Smooth muscle cell of the brain vasculature (primary cell): ENCODE measurements at places on chromosomes 1 and 21.

DNA sequence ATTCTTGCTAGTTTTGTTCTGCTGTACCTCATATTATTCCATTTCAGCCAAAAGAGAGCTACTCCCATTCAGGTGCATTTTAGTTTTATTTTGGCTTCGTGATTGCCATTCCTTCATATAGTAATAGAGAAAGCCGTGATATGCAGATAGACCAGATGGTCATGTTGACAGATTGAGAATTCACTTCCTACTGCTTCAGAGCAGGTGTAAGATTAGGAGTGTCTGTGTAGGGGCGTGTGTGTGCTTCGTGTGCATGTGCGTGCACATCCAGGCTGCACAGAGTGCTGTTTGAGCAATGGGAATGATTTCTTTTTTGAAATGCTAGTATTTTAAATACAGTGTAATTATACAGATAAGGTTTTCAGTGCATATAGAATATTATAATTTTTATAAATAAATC lies 10.3 kb downstream of the NFIA start:
- DNase-seq: no peak

DNA sequence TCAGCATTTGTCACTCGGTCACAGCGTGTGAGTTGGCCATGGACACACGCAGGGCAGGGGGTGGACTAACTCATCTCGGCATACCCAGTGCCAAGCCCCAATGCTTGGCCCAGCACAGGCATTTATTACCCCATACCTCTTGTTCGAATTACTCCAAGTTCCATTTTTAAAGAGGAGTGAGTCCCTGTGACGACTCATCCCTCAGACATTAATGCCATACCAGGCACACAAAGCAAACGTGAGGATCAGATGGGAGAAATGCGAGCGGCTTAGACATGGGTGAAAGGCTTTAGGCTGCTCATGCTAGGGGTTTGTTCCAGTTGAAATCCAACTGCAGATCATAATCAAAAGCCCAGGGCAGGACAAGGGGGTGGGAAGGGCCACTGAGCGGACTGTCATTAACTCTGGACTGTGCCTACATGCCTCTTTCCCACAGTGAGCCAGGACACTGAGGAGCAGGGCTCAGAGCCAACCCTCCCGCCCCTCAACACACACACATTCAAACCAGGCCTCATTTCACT lies 118.5 kb upstream of the NGF start:
- DNase-seq: no peak

GRCh38 chr1:169894424-169895145 lies 889 bp upstream of the SCYL3 start:
- no peak for DNase-seq

DNA sequence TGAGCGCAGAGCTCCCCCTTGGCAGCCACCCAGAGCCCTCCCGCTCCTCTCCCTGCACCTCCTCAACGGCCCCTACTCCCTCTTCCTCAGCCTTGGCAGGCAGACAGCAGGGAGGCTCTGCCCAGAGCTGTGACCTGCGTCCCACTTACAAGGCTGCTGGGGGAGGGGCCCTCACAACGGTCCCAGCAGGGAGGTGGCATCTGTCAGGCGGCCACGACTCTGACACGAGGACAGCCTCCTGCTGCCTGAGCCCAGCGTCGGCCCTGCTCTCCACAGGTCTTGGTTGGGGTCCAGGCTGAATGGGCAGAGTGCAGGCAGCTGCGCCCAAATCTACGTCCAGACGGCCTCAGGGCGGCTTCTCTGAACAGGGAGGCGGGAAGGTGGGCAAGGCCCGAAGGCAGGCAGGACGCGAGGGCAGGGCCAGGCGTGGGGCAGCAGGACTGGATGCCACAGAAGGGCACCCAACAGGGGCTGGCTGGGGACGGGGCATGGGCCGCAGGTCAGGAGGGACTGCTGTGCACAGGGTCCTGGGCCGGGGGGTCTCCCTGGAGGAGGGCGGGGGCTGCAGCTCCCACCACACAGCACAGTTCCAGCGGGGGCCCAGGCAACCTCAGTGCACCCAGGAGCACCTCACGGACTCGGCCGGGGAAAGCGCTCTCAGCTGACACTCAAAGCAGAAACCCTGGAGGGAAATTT lies 7.5 kb downstream of the SLC19A1 start:
- no peak for DNase-seq

- no peak for DNase-seq
Measured at GRCh38 chr1:219514728-219515127, 98.2 kb downstream of the ZC3H11B start.

DNA sequence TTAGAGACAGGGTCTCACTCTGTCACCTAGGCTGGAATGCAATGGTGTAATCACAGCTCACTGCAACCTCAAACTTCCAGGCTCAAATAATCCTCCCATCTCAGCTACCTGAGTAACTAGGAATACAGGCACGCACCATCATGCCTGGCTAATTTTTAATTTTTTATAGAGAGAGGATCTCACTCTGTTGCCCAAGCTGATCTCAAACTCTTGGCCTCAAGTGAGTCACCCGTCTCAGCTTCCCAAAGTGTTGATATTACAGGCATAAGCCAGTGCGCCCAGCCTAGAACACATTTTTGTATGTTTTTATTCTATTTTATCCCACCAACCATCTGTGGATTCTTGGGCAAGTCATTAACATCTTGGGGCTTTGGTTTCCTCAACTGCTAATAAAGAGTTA lies 100.5 kb downstream of the AK5 start:
- no peak for DNase-seq

DNA sequence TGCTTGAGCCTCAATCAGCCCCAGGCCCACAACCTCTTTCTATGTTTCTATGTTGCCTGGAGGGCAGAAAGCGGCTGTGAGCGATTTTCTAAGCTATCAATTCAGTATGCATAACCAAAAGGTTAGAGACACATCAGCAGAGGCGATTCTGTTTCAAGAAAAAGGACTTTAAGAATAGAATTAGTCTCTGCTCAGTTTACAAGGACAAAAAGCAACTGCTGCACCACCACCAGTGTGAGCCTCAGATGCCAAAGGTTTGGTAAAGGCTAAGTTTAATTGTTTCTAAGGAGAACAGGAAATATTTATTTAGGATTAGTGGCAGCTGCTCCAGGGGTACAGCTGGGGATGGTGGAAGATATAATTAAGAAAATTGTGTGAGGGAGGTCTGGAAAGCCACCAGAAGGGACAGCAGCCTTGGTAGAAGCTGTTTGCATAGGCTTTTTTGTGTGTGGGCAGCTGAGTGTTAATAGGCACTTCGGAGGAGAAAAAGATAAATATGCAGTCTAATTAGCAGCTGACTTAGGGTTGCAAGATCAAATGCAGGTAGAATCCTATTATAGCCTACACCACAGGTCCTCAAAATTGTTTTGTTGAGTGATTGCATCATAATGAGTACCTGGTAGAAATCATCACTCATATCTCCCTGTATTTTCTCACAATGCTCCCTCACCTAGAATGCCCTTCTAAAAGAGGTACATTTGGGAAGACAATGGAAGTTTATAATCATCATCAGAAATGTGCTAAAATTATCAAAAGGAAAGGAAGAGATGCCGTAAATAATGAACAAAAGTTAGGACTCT lies 35.8 kb downstream of the ZC3H11B start:
- no peak for DNase-seq

DNA sequence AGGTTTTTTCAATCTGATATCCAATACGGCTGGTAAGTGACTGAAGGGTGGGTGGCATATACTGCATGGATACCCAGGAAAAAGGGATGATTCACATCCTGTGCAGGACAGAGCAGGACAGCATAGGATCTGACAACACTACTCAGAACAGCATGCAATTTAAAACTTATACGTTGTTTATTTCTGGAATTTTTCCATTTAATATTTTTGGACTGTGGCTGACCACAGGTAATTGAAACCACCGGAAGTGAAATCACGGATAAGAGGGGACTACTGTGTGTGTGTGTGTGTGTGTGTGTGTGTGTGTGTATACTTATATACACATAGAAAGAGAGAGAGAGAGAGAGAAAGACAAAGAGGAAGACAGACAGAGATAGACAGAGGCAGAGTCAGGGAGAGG lies 23.0 kb downstream of the ERICH3 start:
- no peak for DNase-seq

DNA sequence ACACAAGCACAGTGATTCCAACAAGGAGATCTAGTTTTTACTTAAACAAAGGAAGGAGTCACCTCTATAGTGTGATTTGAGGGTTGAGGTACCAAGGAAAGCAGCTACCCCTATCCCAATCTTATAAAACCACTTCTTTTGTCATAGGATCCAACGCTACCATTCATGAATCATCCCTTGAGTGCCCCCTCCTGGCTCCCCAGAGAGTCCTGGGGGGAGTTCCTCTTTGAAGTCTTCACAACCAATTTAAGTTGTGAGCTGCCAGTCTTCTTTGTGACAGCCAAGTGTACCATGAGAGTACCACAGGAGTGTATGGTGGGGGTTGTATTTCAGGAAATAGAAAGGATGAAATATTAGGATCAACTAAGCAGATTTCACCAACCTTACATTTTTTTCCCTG lies 39.1 kb upstream of the NHLH2 start:
- no peak for DNase-seq

DNA sequence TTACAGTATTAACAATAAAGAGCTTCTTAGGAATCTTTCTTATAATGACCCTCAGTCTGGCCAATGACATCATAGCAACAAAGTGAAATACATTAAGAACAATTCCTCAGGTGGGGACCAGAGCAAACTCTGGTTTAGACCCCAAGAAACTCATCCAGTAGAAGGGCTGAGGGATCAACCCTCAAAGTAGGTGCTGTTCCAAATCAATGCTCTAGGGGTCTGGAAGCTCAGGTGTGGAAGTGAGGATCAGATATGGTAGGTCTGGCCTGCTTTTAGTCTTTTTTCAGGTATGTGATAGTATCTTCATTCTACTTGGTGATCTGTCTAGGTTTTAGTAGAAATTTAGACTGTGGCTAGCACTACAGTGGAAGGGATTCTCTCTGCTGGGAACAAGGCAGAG lies 291.7 kb downstream of the PDE4B start:
- DNase-seq: no peak

DNA sequence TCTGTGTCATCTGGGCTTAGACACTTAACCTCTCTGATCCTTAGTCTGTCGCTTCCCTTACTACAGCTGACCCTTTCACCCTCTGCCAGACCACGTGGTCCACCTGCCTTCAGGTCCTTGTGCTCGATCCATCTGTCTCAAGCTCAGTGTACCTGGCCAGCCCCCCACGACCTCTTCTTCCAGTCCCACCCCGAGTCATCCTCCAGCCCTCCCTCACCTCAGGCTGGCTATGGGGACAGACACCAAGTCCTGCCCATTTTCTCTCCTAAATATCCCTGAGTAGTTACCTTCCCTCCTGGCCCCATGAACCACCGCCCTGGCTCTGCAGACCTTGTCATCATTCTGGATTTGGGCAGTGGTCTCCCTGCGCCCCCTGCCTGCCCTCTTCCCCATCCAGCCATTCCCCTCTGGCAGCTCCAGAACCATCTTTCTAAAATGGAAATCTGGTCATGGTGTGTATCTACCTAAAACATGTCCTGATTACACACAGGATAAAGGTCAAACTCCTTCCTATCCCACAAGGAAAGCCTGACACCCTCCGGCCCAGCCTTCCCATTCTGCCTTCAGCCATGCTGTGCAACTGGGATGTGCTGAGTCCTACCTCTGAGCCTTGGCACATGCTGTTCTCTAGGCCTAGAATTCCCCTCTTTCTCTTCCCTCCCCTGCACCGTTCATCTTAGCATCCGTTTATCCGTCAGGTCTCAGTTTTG lies 107.6 kb downstream of the EPHB2 start:
- no peak for DNase-seq

DNA sequence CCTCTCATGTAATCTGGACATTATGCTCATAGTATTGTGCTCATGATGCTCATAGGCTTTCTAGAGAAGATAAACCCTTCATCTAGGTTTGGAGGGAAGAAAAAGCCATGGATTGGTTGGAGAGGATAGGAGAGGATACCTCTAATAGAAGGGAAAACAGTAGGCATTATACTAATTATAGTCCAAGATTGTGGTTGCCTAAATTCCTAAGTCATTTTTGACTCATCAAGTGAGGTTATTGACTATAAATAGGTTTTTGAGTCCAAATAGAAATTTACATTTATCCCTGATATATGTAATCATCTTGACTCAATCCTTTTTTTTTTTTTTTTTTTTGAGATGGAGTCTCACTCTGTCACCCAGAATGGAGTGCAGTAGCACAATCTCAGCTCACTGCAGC lies 5.0 kb downstream of the SYT11 start:
- no peak for DNase-seq

GRCh38 chr1:167782946-167783345 lies 61.2 kb downstream of the MPZL1 start:
- DNase-seq: no peak

DNA sequence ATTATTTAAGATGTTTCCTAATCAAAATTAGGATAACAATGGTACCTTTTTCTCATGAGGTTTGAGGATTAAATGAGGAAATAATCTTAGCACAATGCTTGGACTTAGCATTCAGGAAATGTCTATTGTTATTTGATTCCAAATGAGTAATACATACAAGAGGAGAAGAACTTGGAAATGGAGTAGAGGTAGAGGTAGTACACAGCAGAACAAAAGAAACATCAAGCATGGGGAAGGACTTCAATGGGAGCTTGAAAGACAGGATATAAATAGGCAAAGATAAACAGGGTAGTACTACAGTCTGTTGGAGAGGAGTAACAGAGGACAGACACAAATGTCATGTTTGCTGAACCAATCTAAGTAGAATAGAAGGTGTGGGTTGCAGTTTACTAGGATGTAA lies 59.5 kb upstream of the RGS2 start:
- DNase-seq: no peak

DNA sequence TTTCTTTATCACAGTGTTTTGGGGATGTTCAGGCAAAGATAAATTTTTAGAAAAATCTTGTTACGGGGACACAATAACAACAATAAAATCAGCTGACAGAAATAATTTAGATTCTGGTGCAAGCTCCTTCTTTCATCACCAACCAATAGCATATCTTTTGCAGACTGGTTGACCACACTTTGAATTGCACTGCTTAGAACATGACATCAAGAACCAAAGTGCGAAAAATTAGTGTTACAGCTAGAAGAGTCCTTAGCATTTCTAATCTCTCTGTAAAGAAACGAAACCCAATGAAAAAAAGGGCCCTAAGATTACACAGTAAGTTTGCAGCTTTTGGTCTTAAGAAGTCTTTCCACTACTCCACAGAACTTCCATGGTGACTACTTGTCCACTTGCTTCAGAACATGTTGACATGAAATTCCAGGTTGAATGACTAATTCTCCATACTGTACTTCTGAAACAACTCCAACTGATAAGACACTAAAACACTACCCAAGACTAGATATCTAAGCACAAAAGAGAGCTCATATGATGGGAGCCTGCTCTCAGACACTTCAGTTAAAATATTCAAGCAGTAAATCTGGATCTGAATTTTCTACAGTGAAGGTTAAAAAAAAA lies 31.3 kb downstream of the XKR8 start:
- DNase-seq: no peak
